ENCODE measurements at places on chromosomes 7 and 10.

GRCh38 chr7:128737867-128738385, 1.2 kb upstream of the CALU start:
- DNase-seq: no peak

DNA sequence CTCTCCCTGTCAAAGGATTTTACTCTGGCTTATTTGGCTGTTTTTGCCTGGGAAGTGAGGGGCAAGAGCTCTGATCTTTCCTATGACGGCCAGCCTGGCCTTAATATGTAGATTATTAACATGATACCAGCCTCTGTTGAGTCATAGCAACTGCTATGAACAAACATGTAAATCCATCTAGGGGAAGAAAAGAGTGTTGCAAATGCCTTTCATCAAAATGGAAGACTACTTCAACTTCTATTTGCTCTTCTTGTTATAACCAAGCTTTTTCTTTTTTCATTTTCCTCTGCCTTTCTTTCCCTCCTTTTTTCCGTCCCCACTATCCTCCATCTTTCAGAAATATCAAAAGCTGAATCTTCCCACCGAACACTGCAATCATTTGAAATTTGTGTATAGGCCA, 46.6 kb downstream of the BTRC start:
- no peak for DNase-seq

DNA sequence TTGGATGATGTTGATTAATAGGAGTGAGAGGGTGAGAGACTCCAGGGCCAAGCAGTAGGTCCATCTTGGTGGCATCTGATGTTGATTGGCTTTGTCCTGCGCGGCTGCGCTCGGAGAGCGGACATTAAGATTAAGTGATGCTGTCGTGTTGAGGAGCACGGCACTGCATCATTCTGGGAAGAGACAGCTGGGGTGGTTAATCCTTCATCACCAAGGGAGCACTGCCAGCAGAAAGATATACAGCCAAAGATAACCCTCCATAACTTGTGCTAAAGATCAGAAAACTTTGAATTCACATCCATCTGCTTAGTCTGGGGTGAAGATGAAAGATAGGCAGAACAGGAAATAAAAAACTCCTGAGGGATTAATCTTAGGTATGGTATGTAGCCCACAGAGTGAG, 208.3 kb downstream of the LRMDA start:
- DNase-seq: no peak

GRCh38 chr10:93376372-93377293, 105.5 kb downstream of the MYOF start:
- DNase-seq: no peak

- DNase-seq: no peak
Measured at GRCh38 chr7:15068324-15068723, 165.8 kb upstream of the DGKB start.

- DNase-seq: no peak
Measured at GRCh38 chr10:53052521-53053164, 280.1 kb upstream of the MBL2 start.

DNA sequence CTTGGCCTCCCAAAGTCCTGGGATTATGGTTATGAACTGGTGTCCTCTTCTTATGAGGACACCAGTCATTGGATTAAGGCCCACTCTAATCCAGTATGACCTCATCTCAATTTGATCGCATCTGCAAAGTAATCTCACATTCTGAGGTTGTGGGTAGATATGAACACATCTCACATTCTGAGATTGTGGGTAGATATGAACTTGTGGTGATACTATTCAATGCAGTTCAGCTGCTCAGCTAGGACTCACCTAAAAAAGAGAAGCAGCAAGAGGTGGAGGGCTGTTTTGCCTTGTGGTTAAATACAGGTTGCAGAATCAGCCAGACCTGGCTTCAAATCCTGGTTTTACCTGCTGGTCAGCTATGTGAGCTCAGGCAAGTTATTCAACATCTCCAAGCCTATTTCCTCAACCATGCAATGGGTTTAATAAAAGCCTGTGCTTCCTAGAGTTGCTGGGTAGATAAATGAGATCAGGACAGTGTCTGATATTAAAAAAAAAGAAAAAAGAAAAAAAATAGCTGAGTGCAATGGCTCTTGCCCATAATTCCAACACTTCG, 8.5 kb upstream of the BAG3 start:
- DNase-seq: no peak

GRCh38 chr10:32738958-32739357, 219.1 kb downstream of the ITGB1 start:
- DNase-seq: no peak

- no peak for DNase-seq
Measured at GRCh38 chr7:131002600-131002999, 268.6 kb upstream of the KLF14 start.

- no peak for DNase-seq
Measured at GRCh38 chr10:46227936-46228562, 58.7 kb upstream of the ANTXRL start.

- no peak for DNase-seq
Measured at GRCh38 chr7:150823484-150824126, 23.0 kb downstream of the TMEM176A start.

DNA sequence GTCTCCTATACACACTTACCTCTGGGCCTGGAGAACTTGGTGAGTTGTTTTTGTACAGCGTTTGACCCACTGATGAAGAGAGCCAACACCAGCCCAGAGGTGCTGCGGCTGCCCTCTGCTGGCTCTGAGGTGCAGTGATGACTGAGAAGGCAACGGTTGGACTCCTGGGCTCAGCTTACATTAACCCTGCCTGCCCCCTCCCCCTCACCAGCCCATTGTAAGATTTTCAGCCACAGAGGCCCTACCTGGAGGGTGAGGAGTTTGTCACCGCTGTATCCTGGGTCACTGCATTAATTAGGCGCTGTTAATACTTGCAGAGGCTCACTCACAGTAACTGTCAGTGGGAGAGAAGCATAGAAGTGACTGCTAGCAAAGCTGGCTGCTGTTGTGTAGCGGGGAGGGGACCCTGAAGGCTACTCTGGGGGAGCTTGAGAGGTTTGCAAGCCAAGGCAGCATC, 19.0 kb upstream of the ANKRD2 start:
- no peak for DNase-seq

- DNase-seq: no peak
Measured at GRCh38 chr10:30489346-30489745, 55.4 kb downstream of the MAP3K8 start.
